Stimulated activated naive CD8-positive, alpha-beta T cell treated with anti-CD3 and anti-CD28 coated beads, Interleukin-15, amount 100 ng/mL, for 72 hours (primary cell): ENCODE measurements at places on chromosomes 13 and 19.

GRCh38 chr13:80256352-80256932 lies 84.5 kb downstream of the SPRY2 start:
- no peak for DNase-seq

- DNase-seq, result no peak
Measured at GRCh38 chr13:110876609-110877008, 38.3 kb downstream of the ANKRD10 start.

GRCh38 chr19:12723641-12724426 lies at the start of gene TNPO2:
Gene TNPO2, minus strand, starts transcription at chr19:12723932. Its CDS starts 2,955 bp downstream, at chr19:12720977.
- peak; percentile 67 for DNase-seq

DNA sequence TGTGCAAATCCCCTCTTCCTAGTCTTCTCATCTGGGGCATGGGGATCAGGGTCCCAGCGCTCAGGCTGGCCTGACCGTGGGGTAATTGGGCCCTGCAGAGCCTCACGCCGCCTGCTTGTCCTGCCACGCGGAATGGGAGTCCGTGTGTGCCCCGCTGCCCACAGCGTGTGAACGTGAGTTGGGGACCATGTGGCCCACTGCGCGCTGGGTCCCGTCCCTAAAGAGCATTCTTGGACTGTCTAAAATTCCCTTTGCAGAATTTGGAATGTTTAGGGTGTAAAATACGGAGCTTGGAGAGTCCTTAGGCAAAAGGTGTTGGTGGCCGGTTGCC lies 2.9 kb downstream of the TMPRSS9 start:
- no peak for DNase-seq

GRCh38 chr19:15198951-15199660 lies 1.7 kb downstream of the NOTCH3 start:
- DNase-seq, result no peak

GRCh38 chr19:18456974-18457373 lies 19.0 kb upstream of the ISYNA1 start:
- DNase-seq, result no peak

- DNase-seq, result no peak
Measured at GRCh38 chr19:21128901-21129698, 12.7 kb upstream of the ZNF431 start.

DNA sequence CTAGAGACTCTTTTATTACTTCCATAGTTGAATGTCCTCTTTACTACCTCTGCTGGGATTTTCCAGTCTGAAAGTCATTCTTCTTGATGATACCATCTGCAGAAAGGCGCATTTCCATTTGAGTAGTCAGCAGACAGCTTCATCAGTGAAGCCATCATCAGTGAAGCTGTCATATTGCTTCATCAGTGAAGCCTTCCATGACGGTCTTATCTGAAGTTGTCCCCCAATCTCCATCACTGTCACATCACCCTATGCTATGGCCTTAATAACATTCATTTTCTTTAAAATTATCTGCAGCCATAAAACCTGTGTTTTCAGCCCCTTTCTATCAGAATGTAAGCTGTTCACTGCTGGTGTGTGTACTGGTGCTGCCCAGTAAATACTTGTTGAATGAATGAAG lies 151.6 kb downstream of the B3GLCT start:
- no peak for DNase-seq

- DNase-seq, result no peak
Measured at GRCh38 chr13:73948848-73949529, 185.2 kb downstream of the KLF12 start.
